ENCODE measurements at places on chromosomes 5 and 9.

GRCh38 chr5:168364750-168365550 is 73.5 kb downstream of the WWC1 start:
- H3K27ac ChIP-seq: no peak overlapping the region
- H3K27me3 ChIP-seq: no peaks in the 10 kb centered on the region
- H3K4me3 ChIP-seq: no peak overlapping the region
- no peaks in the 10 kb centered on the region for H3K36me3 ChIP-seq
- peaks cover 15% of the 10 kb centered on the region for H3K4me1 ChIP-seq

DNA sequence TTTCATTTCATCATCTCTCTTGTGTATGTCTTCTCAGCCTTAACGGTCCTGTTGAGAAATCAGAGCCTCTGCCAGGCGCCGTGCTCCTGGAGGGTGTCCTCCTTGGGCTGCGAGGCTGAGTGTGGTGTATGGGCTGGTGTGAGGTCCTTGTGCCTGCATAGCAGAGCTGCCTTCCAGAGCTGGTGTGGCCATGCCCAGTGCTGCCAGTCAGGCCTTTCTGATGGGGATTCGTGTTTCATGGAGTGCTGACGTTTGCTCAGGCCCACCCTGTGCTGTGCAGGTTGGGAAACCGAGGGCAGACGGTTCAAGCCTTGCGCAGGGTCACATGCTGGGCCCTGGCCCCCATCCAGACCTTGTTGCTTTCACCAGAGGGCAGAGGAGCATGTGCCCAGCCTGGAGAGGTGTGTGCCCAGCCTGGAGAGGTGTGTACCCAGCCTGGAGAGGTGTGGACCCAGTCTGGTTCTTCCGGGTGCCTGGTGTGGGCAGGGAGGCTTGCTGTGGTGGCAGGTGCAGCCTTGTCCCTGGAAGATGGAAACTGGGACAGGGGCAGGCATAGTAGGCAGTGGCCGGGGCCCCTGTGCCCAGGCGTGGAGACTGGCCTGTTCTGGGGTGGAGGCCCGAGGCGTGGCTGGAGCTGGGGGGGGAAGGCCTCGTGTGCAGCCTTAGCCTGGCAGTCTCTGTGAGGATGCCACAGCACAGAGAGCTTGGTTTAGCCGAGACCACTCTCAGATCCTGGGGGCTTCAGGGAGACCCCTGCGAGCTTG is 84.0 kb downstream of the RXRA start:
- DNase-seq: no peak
- H3K4me3 ChIP-seq: no peak overlapping the region
- peak overlapping the region; percentile 75 for H3K27ac ChIP-seq
- peaks cover 79% of the 10 kb centered on the region for H3K4me1 ChIP-seq
- no peaks in the 10 kb centered on the region for H3K36me3 ChIP-seq

DNA sequence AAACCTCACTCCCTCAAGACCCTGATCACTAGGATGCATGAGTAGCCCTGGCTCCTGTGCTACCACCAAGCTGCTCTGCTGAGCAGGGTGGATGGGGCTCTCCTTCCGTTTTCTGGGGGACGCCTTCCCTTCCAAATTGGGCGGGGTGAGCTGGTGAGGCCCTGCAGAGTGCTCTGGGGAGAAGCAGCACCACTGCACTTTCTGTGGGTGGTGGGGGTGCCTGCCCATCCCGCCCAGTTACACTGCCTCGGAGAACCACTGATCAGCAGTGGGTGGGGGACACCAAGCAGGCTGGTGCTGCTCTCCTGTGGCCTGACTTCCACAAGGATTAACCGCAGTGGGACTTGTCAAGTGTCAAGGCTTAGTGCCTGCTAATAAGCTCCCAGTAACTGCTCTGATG is 19.0 kb downstream of the GFPT2 start:
- H3K4me3 ChIP-seq: no peak overlapping the region
- H3K27me3 ChIP-seq: no peaks in the 10 kb centered on the region
- no peak for DNase-seq
- peaks cover 47% of the 10 kb centered on the region for H3K4me1 ChIP-seq
- H3K27ac ChIP-seq: no peak overlapping the region

- peak overlapping the region; percentile 60 for H3K27ac ChIP-seq
- H3K4me3 ChIP-seq: no peak overlapping the region
- H3K36me3 ChIP-seq: no peaks in the 10 kb centered on the region
- H3K27me3 ChIP-seq: peaks cover 7% of the 10 kb centered on the region
Observed at GRCh38 chr5:139757727-139758509, 37.7 kb upstream of the PSD2 start.

All from chondrocyte (in vitro differentiated cells).